ENCODE measurements at places on chromosomes 5 and 9.
A peak's percentile ranks its signal among the peaks of the same experiment; 100 is the strongest.

GRCh38 chr9:109022873-109023272 lies 9.6 kb upstream of the CTNNAL1 start:
- DNase-seq = no peak

DNA sequence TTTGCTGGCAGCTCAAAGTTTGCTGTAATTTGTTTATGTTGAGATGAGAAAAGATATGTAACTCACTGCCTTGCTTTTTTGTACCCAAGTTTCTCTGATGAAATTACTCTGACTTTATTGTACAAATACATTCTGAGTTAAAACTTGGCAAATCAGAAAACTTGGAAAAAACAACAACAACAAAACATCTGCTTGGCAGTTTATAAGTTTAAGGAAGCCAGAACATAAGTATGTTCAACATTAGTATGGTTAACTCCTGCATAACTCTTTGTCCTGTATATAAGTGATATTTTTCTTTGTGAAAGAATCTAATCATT lies 233.1 kb downstream of the MAST4 start:
- no peak for DNase-seq

GRCh38 chr5:94705427-94705826 lies 87.0 kb downstream of the SLF1 start:
- DNase-seq = no peak

GRCh38 chr5:82493221-82493620 lies 215.1 kb upstream of the RPS23 start:
- DNase-seq = no peak

DNA sequence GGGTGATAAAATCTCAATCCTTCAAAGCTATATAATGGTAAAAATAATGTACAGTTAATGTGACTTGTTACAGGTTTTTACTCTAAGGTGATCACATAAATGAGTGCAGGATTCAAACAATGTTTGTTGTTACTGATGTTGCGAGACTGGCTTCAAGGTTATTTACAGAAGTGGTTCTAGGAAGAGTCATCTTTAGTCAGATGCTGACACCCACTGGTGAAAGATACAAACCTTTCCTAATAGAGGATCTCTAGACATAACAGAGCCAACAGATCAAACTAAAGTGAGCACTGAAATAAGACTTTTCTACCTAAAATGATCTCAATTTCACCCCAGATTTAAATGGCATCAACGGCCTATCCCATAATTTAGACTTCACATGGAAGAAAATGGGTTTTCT lies 20.2 kb downstream of the ARSB start:
- DNase-seq = peak; percentile 47

- DNase-seq = no peak
Observed at GRCh38 chr5:83871533-83872395, 151.1 kb upstream of the HAPLN1 start.

- DNase-seq = no peak
Observed at GRCh38 chr5:107025712-107026497, 644.8 kb downstream of the EFNA5 start.

- DNase-seq = peak; percentile 63
Observed at GRCh38 chr5:159581502-159582249, 251.4 kb upstream of the IL12B start.

GRCh38 chr9:134518004-134518606 lies 123.5 kb upstream of the COL5A1 start:
- DNase-seq = no peak

DNA sequence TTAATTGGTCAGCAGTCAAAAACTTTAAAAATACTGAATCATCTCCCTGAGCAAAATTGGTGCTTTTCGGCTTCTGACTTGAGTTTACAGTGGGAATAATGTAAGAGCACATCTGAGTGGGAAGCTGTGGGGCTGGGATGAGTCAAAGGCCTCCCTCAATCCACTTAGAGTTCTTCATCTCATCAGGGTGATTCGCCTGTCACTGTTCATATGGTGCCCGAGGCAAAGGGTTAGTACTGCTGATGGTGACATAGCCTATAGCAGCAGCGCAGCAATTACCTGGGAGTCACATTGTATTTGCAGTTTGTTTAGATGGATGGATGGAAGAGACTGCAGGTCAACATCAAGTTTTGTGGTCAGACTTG lies 113.8 kb upstream of the ZNF608 start:
- no peak for DNase-seq

- no peak for DNase-seq
Observed at GRCh38 chr5:88108490-88109279, 160.0 kb downstream of the TMEM161B start.

- peak; percentile 18 for DNase-seq
Observed at GRCh38 chr5:151492729-151493128, 45.3 kb downstream of the SLC36A1 start.

- DNase-seq = no peak
Observed at GRCh38 chr5:3377831-3378230, 217.8 kb upstream of the IRX1 start.

- peak; percentile 25 for DNase-seq
Observed at GRCh38 chr9:115992834-115993233, 160.8 kb upstream of the PAPPA start.

- peak; percentile 37 for DNase-seq
Observed at GRCh38 chr9:72856972-72857623, 95.8 kb downstream of the ALDH1A1 start.

GRCh38 chr5:113575074-113575473 lies 61.6 kb downstream of the YTHDC2 start:
- no peak for DNase-seq

DNA sequence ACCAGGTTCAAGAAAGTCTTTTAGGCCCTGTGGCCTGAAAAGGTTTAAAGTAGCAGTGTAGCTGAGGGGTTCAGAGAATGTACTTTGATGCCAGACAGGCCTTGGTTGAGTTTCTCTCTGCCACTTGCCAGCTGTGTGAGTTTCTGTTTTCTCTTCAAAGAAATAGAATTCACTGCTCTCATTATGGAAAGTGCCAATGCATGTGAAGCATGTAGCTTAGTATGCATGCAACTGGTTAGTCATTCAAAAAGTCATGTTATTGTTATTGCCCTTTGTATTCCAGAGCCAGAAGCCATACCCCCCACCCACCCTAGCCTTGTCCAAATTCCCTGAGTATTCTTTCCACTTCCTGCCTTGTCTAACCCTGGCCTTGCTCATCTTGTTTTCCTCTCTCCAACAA lies 101.7 kb downstream of the ADRB2 start:
- DNase-seq = no peak

GRCh38 chr9:99075246-99075912 lies 29.5 kb upstream of the TGFBR1 start:
- no peak for DNase-seq

GRCh38 chr9:136931611-136932130 lies 12.9 kb downstream of the FBXW5 start:
- no peak for DNase-seq

GRCh38 chr5:41707853-41708603 lies 162.2 kb downstream of the OXCT1 start:
- DNase-seq = peak; percentile 25

DNA sequence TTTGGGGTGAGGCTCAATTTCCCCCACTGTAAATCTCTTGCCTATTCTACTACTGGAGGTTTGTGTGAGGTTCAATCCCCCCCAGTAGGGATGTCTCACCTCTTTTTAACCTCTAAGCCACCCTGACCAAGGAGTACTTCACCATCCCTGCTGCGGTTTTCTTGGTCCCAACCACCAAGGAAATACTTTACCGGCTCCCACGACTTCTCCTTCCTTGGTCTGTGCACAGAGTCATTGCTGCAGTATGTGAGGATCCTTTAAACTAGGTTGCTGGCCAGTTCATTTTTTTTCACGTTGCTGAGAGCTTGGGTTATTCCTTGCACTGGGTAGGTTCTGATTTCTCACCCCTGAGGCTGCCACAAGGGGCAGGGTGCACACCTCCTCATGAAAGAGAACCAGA lies 22.5 kb upstream of the HMGCS1 start:
- DNase-seq = no peak

DNA sequence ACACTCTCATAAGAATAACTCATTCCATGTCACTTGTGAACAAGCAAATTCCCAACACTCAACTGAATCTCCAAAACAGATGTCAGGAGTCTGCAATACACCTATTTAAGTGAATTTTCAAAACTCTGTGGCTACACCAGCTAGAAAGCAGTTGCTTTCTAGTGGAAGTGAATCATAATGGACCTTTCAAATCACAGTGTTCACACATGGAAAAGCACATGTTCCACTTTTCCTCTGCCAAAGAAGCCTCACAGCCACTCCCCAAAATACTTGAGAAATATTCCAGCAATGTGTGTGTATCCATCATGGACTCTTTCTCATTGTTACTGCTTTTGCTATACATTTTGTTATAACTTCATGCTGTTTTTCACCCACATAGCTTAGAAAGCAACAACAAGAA lies 17.4 kb downstream of the MARCHF3 start:
- peak; percentile 50 for DNase-seq

DNA sequence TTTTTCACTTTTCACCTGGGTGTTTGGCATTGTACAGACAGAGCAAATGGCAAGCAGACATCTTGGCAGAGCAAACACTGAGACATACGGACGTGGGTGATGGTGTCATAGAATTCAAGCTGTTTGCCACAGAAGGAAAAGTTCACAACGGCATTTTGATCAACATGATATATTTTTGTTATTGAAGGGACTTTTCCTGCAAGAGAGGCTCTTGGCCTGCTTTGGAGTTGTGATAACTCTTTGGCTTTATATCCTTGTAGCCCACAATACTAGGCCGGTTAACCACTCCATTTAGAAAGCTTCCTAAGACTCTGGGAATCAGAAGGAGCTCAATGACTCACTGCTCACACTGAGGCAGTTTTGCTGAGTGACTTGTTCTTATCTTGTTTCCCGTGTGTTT lies 1038.3 kb downstream of the TLE1 start:
- no peak for DNase-seq

- DNase-seq = peak; percentile 15
Observed at GRCh38 chr5:14245132-14245925, 102.2 kb downstream of the TRIO start.

- DNase-seq = no peak
Observed at GRCh38 chr9:130336027-130336610, 70.6 kb downstream of the HMCN2 start.

- no peak for DNase-seq
Observed at GRCh38 chr5:131523500-131524185, 111.4 kb downstream of the RAPGEF6 start.

- no peak for DNase-seq
Observed at GRCh38 chr5:57695179-57695578, 212.6 kb upstream of the ACTBL2 start.

- DNase-seq = no peak
Observed at GRCh38 chr9:79021084-79021483, 550.7 kb upstream of the TLE4 start.

DNA sequence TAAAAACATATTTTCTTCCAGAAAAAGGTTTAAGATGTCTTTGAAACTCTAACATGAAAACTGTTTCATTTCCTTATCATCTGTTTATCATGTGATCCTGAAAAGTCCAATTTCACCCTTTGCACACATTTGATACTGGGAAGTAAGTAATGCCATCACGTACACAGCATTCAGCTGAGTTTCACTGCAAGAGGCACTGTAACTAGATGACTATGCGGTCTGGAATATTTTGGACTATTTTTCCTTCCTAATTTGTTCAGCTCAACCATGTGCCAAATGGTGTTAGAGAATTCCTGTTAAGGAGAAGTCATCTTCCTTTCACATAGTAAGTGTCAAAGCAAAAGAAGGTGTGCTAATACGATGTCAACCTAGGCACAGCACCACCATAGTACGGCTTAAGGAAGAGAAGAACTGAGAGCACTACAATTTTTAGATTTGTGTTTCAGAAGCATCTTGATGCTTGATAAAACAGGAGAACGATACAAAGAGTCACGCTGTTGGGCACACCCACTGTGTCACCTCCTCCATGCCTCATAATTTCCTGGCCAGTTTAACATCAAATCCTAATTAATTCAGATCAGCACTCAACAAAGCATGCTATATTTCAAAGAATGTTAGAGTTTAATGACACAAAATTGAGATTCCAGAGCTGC lies 77.5 kb downstream of the GNAQ start:
- no peak for DNase-seq

DNA sequence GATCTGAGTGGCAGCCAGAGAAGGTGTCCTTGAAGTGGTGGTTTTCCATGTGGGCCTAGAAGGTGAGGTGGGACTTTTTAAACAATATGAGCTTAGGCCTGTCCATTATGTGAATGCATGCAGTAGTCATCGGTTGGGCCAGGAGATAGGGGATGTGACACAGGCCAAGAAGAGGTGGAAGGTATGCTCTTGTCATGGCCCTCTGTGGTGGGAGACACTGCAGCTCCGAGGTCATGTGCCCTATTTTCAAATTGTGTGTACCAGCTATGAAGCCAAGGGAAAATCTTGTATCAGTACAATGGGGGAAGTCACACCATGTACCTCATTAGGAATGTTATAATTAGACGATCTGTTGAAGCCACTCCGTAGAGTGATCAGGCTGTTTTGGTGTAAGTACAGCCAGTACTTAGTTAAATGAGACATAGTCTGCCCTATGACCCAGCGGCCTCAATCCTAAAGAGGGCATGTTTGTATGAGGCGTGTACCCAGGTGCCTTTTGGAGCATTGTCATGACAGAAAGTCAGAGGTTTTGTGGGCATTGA lies 280.1 kb downstream of the MAST4 start:
- DNase-seq = no peak

DNA sequence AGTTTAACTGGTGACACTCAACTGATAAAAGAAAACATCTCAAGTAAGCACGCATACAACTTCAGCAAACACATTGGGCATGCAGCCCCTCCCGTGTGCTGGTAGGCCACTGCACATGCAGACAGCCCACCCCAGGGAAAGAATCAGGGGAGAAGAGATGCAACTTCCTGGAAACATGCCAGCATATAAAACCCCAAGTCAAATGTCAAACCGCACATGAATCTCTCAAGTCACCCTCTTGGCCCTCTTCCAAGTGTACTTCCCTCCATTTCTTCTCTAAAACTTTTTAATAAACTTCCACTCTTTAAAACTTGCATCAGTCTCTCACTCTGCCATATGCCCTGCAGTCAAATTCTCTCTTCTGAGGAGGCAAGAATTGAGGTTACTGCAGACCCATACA lies 732.7 kb downstream of the SEMA5A start:
- DNase-seq = no peak

- DNase-seq = no peak
Observed at GRCh38 chr9:97528529-97529230, 27.2 kb downstream of the TMOD1 start.

GRCh38 chr9:122442568-122442967 lies 35.2 kb downstream of the OR1J1 start:
- DNase-seq = no peak

- DNase-seq = no peak
Observed at GRCh38 chr9:3479514-3480352, 46.1 kb downstream of the RFX3 start.

DNA sequence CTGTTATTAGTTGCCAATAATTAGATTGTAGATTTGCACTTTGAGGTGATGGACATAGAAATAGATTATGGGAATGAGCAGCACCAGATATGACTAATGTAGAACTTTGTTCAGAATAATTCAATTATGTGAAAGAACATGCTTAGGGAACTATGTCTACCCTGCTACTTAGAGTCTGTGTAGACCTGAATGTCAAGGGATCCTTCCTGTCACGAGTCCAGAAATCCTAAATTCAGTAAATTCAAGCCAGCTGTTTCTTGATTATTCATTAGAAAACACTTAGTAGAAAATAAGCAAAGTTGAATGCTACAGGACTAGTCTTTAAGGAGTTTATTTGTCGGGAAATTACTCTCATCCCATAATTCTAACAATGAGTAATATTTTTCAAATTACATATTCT lies 887.3 kb upstream of the SEMA6A start:
- DNase-seq = no peak

Measured in fibroblast of skin of left quadriceps (primary cell).